Kidney (tissue), 22 donors: ENCODE measurements at places on chromosomes 13 and 19. TPM values are rescaled to one million over a fixed set of nuclear protein-coding genes. Genes with fewer than 3 reads are reported as not detected.
A peak's percentile ranks its signal among the peaks of the same experiment; 100 is the strongest.

- no peaks in the 10 kb centered on the region for H3K27me3 ChIP-seq
- H3K4me1 ChIP-seq = peaks cover 29% of the 10 kb centered on the region
- peak overlapping the region; percentile 87 for H3K4me3 ChIP-seq
- H3K36me3 ChIP-seq = no peaks in the 10 kb centered on the region
Measured at GRCh38 chr19:47111006-47111621, 2.5 kb downstream of the ZC3H4 start.

- no peaks in the 10 kb centered on the region for H3K27me3 ChIP-seq
- peak overlapping the region; percentile 74 for H3K27ac ChIP-seq
- no peaks in the 10 kb centered on the region for H3K36me3 ChIP-seq
- H3K4me3 ChIP-seq = peak overlapping the region; percentile 76
Measured at GRCh38 chr19:32691952-32692726, 518 bp downstream of the NUDT19 start.

DNA sequence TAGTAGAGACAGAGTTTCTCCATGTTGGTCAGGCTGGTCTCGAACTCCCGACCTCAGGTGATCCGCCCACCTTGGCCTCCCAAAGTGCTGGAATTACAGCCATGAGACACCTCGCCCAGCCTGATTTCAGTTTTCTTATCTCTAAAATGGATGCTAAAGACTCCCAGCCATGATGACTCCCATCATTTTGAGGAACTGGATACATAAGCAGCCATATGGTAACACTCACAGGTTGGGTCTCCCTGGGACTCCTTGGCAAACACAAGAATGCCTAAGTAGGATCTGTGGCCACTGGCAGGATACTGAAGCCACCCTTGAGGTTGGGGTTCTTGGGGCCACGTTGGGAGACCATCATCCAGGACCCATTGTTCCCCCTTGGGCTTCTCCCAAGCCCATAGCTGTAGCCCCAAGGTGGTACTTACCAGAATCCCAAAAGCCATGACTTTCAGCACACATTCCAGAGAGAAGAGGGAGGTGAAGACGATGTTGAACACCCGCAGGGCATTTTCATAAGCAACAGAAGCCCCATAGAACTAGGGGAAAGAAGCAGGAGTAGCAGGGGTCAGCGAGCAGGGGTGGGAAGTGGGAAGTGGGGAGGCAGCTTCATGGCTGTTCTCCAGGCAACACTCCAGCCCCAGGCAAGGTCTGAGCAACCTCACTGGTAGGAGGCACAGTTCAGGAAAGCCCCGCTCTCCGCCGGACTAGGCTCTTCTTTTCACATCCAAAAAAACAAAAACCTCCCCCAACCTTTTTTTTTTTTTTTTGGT is 102.5 kb downstream of the IER2 start:
- H3K27ac ChIP-seq = no peak overlapping the region
- no peaks in the 10 kb centered on the region for H3K36me3 ChIP-seq
- no peaks in the 10 kb centered on the region for H3K4me1 ChIP-seq
- H3K27me3 ChIP-seq = no peaks in the 10 kb centered on the region
- no peak for DNase-seq

DNA sequence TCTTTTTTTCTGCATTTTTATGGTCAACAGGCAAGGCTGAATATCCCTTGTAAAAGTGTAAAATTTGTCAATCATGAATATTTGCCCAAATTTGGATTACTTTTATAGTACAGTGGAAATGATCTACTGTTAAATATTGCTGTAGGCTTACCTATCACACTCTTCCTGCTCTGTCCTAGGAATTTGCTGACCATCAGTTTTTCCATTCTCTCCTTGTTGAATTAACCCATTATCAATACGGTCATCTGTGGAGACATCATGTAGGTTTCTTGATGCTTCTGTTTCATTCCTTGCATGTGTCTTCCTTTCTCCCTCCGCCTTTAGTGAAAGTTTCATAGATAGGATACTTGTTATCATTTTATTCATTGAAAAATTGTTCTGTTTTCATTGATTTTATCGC is 139.6 kb upstream of the TUBA3C start:
- H3K4me1 ChIP-seq = no peaks in the 10 kb centered on the region
- H3K27me3 ChIP-seq = no peaks in the 10 kb centered on the region
- no peak overlapping the region for H3K27ac ChIP-seq
- no peaks in the 10 kb centered on the region for H3K36me3 ChIP-seq

DNA sequence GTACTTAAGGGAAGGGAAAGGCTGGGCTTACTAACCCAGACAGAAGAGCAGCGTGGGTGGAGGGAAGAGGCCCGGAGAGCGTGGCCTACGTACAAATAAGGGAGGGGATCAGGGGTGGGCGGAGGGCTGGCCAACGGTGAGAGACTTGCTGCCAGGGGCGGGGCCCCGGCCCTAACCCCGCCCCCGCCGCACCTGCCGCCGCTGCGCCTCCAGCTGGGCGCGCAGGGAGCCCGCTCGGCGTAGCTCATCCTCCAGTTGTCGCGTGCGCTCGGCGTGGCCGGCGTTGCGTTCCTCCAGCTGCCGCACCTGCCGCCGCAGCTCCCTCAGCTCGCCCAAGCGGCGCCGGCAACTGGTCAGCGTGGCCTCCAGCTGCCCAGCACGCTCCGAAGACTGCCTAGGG is 5.7 kb downstream of the HOOK2 start:
- H3K4me3 ChIP-seq = no peak overlapping the region
- peak; percentile 78 for DNase-seq
- peaks cover 2% of the 10 kb centered on the region for H3K36me3 ChIP-seq
- no peak overlapping the region for H3K27ac ChIP-seq

USHBP1 gene
- total RNA-seq = 8.9 TPM
